ENCODE measurements at places on chromosomes 1 and 21.

GRCh38 chr1:2203671-2204414 is 9.3 kb upstream of the FAAP20 start:
- peak; percentile 57 for DNase-seq

GRCh38 chr21:38303300-38303699 is 46.5 kb downstream of the KCNJ15 start:
- no peak for DNase-seq

DNA sequence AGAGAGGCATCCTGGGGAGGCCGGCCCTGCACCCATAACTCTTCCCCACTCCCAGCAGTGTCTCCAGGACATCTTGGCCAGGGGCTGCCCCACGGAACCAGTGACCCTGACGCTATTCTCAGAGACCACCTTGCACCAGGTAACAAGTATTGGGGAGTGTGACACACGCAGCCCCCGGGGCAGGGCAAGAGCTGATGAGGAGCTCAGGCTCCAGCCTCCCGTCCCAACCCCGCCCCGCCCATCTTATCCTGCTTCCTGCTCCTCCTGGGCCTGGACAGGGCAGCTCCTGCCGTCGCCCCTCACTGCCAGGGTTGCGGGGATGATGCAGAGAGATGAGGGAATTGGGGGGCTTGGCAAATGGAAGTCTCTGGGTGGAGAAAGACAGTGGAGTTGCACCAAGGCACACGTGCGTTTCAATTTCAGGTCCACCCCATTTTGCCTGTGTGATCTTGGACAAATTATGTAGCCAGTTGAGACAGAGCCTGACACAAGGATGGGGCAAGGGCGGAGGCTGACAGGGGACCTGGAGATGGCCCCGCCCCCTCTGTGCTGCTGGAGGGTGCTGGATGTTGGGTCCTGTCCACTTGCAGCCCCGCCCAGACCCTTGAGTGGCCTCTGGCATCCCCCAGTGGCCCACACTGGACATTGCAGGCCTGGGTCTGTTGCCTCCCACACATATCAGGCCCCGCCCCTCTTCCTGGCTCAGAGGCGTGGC is 10.7 kb downstream of the CLCNKA start:
- peak; percentile 85 for DNase-seq

DNA sequence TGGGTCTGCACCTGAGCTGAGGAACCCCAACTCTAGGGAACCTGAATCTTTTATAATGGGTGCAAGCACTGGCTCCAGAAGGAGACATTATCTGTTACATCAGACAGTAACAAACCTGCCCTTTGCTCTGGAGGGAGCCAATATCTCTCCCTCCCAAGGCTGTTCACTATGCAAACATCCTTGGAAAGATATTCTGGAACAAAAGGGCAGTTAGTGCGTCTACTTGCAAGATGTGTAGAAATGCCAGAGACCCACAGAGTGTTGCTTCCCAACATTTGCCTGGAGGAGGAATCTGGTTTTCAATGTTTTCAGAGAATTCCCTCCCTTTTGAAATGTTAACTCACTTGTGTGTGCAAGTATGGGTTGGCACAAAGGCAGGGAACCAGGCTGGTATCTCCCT is 31.9 kb downstream of the UMODL1 start:
- no peak for DNase-seq

DNA sequence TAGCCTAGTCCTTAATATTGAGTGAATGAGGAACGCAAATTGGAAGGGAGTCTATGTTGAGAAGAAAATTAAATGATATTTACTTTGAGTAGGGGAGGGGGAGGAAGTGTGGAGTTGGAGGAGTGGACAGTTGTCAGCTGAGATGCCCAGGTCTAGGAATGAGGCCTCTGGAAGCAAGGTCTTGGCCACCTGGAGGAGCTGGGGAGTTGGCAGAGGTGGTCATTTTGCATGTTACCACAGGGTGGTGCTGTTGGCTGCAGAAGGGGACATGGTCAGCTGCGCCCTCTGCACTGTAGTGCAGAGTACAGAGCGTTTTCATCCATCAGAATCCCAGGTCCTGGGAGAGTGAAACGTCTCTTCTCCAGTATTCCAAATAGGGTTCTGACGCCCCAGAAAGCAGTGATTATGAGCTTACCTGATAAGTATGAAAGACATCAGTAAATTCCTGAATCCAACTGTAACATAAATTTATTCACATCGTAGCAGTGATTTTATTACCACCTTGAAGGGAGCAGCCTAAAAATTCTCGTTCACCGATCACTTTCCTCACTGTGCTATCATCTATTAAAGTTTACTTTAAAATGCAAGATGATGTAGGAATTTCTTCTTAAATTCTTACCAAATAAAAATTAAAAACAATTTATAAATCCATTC is 13.8 kb downstream of the PARK7 start:
- peak; percentile 44 for DNase-seq

Data from left hindlimb (tissue), 1 donor.